Mammary epithelial cell (primary cell): ENCODE measurements at places on chromosomes 5 and 9.

DNA sequence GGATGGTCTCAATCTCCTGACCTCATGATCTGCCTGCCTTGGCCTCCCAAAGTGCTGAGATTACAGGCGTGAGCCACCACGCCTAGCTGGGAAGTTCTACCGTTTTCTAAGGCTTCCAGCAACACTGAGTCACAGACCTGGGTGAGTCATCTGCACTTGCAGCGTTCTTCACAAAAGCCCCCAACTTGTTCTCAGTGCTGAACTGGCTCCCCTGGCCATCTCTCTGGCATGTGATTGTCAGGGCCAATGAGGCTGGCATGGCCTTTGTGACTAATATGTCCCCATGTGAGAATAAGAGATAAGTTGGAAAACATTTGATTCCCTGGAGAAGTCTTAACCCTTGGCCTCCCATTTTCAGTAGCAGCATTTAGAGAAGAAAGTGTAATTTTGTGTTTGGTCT is 124.4 kb downstream of the WDR41 start:
- DNase-seq = peak; percentile 12

GRCh38 chr9:9498128-9498527 is 1114.7 kb downstream of the PTPRD start:
- no peak for DNase-seq

DNA sequence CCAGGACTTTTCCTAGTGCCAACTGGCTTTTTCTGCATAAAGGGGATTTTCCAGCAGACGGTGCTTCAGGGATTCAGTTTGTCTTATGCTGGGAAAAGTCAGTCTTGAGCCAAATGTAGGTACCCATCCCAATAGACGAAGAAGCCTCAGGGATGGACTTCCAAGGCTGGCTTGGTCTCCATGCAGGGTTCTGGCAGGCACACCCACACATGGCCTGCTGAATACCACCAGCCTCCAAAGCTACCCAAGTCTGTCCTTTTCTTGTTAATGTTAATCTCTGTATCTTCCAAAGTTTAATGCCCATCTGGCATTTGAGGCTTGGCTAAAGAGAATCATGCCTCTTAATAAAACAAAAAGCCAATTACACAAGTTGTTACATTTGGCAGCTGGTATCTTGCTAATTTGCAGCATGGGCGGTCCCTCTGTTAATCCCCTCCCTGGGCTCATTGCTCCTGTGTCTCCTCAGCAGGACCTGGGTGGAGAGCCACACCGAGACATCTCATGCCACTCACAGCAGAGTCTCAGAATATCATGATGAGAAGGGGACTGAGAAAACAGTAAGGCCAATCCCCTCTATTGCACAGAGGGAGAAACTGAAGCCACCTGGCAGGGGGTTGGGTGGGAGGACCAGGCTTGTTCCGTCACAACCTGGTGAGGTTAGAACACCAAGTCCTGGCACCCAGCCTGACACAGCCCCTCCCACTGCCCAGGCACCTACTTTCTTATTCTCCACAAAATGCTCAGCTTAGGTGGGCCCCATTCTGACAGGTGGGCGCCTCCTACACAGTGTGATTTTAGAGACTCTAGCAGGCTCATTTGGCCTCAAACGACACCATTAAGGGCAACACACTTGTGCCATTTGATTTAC is 243.2 kb downstream of the FSTL4 start:
- DNase-seq = no peak

GRCh38 chr5:22611327-22611726 is 241.8 kb downstream of the CDH12 start:
- DNase-seq = peak; percentile 35

GRCh38 chr5:136769900-136770684 is 404.7 kb upstream of the TRPC7 start:
- peak; percentile 45 for DNase-seq

DNA sequence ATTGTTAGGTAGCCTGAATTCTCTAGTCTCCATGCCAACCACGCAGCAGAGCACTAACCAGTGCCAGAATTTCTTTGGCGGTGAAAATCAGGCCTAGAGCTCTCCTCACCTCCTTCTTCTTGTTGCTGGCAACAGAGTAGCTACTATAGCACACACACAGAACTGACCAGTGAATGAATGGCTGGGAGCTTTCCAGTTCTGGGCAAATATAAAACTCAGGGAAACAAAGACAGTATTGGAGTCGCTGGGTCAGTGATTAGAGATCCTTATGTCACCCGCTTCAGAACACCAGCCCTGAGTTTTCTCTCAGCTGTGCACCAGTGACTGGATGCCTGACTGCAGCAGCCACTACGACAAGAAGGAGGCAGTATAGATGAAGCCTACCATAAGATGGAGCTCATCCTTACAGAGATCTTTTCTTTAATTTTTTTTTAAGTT is 26.9 kb upstream of the FEM1C start:
- no peak for DNase-seq
